ENCODE measurements at places on chromosomes 7 and 10. TPM values are rescaled to one million over a fixed set of nuclear protein-coding genes. Genes with fewer than 3 reads are reported as not detected.

DNA sequence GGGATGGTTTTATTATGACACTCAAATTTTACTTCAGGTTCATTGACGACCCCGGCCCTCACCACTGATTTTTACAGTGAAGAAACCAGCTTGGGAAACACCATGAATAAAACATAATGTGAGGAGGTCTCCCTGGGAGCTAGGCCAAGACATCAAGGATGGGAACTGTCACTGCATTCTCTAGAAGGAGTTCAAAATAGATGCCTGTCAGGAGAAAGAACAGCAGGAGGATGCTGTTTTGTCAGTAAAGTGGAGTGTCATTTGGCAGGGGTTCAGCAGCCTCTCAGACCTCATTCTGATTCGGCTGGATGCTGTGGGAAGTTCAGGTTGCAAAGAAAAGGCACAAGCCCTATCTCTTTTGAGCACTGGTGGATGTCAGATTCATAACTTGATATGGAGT is 360.3 kb upstream of the C7orf33 start:
- DNase-seq: no peak

DNA sequence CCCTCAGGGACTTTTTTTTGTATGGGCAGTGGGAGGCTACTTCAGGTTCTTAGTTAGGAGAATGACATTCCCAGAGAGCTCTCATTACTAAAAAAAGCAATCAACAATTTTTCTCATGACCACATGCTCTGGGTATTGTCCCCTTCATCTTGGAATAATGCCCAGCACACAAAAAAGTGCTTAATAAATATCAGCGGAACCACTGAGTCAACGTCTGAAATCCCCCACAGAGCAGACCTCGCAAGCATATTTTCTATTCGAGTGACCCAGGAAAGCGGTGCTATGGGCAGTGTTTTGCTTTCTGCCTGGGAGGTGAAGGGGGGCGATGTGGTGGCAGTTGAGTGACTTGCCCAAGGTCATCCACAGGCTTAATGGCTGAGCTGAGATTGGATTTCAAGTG is 493.4 kb upstream of the ZMIZ1 start:
- no peak for DNase-seq

The HHEX gene
- 7.1 TPM for polyA plus RNA-seq

DNA sequence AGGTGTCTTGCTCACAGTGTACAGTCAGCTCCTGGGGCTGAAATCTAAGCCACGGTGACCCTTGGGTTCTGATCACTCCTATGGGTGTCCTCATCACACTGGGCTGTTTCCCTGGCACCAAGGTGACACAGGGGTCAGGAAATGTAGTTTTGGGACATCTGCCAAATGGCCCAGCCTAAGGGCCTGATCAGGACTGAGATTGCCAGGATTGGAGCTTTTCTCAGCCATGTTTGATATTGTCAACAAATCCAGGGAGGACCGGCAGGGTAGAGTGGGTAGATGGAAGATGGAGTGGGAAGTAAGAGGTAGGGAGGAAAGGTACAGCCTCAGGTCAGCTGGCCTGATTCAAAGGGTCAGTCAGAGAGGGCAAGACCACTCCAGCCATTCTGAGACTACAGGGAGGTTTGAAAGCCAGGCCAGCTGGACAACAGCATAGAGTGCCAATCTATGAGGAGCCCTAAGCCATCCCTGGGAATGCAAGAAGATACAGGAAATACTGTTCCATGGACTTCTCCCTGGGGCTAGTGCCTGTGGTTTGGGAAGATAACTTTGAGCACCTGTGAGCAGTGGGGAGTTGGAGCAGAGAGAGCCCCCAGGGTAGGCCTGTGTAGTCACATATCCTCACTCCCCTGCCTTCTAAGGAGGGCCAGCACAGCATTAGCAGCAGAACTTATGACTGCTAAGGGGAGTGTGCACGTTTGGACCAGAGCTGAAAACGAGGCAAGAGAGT is 377.3 kb upstream of the ZMIZ1 start:
- no peak for DNase-seq

GRCh38 chr10:132591166-132591971 is 53.8 kb downstream of the INPP5A start:
- no peak for DNase-seq

The MOGAT3 gene
- polyA plus RNA-seq: 72.1 TPM

The CREB5 gene
- 12.9 TPM for polyA plus RNA-seq

DNA sequence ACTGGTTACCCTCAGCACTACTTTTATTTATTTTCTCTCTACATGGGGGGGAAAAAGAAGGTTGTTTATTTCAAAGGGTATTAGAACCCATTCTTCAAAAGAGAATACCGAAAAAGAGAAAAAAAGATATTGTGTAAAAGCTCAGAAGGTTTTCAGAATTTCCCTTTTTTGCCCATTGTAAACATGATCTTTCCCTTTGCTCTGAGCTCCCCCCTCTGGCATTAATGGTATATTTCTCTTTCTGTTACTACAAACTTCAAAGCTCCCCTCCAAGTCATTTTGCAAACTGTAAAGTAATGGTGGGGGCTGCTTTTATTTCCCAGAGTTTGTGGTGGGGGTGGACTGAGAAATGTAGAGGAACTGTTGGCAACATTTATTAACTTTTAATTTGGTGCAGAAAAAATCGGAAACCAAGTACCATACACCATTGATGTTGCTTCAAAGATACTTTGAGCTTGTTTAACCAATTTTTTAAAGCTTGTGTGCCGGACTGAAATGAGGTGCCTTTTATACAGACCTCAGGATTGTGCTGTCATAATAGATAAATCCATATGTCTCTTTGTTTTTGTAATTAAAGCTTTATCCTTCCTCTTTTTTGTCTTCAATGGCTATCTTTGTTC is 181.5 kb downstream of the EXOC4 start:
- no peak for DNase-seq

DNA sequence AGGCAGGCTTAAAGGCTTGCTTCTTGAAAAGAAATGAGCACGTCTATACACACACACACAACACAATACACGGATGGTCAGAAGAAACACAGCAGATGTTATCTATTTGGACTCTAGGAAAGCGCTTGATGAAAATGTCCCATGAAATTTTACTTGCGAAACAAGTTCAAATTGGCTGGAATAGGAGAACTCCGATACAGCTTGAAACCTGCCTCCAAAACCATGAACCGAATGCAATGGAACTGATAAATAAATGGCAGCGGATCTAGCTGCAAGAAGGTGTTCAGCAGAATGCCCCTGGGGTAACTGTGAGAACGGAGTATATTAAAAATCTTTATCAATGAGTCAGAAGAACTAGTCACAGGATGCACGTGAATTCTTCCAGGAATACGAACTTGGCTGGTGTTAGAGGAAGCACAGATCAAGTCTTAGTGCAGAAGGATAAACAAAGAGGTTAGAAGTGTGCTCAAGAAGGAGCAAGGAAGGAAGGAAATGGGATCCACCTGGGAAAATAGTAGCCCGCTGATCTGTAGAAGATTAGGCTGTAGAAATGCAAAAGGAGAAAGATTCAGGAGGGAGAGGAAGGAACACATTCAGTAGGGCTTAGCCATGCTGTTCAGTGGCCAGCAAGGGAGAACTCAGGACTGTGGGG is 142.0 kb upstream of the PRKCQ start:
- peak; percentile 17 for DNase-seq

DNA sequence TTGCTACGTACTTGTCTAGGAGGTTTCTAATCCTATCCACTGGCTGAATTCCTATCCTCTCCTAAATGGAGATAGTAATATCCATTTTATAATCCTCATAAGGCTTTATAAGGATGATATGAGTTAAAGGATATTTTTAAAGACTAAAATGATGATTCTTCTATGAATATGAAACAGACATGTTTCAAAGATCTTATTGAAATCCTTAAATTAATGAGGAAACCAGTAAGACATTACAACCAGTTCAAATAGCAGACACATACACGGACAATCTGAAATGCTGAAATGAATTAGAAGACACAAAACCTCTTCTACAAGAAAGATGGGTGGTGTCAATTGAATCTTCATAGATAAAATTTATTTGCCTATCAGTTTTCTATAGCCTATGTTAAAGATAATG is 132.9 kb upstream of the ANK3 start:
- no peak for DNase-seq

- DNase-seq: peak; percentile 65
Measured at GRCh38 chr10:114822444-114823076, 980 bp downstream of the FHIP2A start.

- no peak for DNase-seq
Measured at GRCh38 chr7:109476409-109476808, 906.7 kb downstream of the DNAJB9 start.

GRCh38 chr7:318878-319661 is 29.1 kb downstream of the FOXL3 start:
- DNase-seq: no peak

The COBL gene
- polyA plus RNA-seq: 30.5 TPM

DNA sequence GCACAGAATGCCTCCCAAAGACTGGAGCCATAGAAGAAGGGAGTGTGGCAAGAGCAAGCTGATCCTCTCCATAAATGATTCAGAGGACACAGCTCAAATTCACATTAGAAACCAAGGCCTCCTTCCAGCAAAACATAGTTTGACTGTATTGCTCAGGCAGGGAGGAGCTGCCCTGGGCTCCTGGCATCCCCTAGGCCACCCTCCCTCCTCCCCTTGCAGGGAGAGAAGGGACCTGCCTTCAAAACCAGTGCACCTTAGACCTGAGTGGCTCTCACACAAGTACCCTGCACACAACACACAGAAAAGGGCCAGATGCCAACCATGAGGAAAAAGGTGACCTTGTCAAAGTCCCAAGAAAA is 64.7 kb downstream of the CREB3L2 start:
- DNase-seq: no peak

The SVOPL gene
- 6.4 TPM for polyA plus RNA-seq

DNA sequence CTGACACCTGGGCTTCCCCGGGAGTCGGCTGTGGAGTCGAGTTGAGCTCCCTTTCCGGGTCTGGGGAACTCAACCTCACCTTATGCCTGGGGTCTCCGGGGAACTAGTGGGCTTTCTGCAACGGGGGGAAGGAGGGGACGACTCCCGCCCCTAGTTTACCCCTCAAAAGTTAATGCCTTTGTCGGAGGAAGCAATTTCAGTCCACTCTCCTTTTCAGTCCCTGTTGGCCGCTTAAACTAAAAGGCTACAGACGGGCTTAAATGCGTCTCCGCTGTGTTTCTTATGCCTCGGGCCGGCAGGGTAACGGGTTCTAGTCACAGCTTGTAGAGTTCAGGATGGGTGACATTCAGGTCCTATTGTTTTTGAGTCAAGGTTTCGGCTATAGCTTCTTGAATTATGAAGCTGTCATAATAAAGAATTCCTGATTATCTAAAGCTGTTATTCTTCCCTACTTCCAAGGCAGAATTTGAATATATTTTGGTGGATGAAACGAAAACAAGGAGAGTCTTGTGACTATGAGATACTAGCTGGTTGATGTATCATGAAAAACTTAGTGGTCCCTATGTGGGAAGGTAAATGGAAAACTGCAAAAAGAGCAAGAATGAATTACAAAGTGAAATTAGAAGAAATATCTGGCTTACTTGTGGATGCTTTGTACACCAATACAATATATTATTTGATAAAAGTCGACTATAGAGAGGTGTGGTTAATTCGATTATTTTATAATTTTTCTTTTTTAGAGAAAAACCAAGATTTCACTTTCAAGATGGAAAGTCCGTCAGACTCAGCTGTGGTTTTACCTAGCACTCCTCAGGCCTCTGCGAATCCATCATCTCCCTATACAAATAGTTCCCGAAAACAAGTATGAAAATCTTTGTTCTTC is 495 bp downstream of the SFR1 start:
- DNase-seq: no peak

DNA sequence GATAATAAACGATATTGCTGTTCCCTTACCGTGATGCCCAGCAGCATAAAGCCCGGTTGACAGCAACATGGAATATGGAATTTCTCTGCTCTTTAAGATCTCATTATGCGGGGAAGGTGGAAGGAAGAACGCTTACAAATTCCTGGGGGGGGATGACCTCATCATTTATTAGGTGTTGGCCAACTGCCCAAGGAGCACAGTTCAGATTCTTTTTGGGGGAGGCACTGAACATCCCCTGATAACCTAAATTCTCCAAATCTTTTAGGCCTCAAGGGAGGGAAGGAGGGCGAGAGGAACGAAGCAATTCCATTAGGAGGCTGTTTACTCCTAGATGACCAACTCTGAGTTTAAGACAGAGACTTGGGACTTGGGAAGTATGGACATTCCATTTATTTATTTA is 5.2 kb upstream of the COL26A1 start:
- DNase-seq: no peak

The HMX2 gene
- polyA plus RNA-seq: 1.1 TPM

- DNase-seq: no peak
Measured at GRCh38 chr10:122461367-122461728, at the start of gene HTRA1. HTRA1 (plus strand) TSS chr10:122461553; CDS start chr10:122461653, 100 bp downstream.

DNA sequence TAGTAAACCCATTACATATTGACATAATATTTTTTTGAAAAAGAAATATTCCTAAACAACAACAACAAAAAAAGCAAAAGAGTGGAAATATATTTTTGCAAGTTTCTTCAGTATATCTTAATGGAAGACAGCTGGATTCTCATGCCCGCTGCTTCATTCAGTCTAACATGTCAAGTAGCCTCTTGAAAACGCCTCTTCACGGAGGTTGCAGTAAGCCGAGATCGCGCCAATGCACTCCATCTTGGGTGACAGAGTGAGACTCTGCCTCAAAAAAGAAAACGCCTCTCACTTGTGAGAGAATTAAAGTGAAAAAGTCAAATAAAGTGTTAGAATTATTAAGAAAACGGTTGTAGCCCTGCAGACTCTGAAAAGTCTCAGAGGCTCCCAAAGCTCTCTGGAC is 1.3 kb downstream of the CUTC start:
- no peak for DNase-seq

The HOXA10 gene
- polyA plus RNA-seq: 0.12 TPM

DNA sequence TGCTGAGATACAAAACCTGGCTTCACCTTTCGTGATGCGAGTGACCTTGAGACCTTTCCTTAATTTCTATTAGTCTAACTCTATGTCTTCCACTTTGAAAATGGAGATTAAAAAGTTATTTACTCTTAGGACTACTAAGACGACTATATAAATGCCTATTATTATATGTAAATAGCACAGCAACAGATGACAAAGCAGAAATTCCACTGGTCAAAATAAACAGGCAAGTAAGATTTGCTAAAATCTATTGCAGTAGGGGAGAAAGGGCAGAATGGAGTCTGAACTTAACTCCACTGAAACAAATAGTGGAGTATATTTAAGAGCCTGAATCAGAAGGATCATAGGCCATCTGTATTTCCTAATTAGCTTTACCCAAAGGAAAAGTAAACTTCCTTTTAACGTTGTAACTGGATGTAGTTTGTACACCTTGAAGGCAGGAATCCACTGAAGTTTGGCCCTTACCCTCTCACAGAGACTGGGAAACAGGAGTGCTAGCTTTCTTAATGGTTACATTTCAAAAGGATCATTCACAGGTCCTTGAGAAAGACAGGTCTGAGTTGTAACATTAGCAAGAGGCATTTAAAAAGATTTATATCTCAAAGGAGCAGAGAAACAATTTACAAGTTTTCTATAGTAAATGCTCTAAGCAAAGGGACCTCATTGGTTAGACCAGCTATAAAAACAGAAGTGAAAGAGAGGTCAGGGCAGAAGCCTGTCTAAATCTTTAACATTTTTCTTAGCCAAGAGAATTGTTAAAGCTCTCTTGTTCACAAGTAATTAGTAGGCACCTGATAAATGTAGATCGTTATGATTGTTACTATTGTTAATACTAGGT is 332.5 kb downstream of the ZWINT start:
- DNase-seq: no peak

The TUBB8 gene
- 0.81 TPM for polyA plus RNA-seq
